Activated T-helper 2 cell treated with anti-CD3 and anti-CD28 coated beads, Interferon-gamma antibody, Interleukin-2, Interleukin-4, amounts not matched to agents 10 μg/mL and 5 μg/mL and 100 μg/mL, durations not matched to agents 14 hours and 24 hours and 36 hours (primary cell): ENCODE measurements at places on chromosomes 2 and 18. TPM values are rescaled to one million over a fixed set of nuclear protein-coding genes. Genes with fewer than 3 reads are reported as not detected.

DNA sequence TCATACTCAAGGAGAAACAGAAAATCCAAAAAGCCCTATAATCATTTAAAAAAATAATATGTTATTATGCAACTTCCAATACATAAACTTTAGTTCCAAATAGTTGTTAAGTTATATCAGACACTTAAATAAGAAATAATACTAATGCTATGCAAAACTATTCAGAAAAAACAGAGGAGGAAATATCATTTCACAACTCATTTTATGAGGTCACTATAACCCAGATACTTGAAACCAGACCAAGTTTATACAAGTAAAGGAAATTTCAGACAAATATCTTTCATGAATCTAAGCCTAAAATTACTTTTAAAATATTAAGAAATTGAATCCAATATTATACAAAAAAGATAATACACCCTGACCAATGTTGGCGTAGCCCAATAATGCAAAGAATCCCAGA lies 260.8 kb downstream of the CD226 start:
- H3K4me3 ChIP-seq: no peak overlapping the region
- no peak for DNase-seq
- H3K36me3 ChIP-seq: no peaks in the 10 kb centered on the region
- no peaks in the 10 kb centered on the region for H3K27me3 ChIP-seq

INO80D gene
- 21.9 and 26.0 TPM in 2 replicates for total RNA-seq

SCG2 gene
- total RNA-seq: 0.07 TPM in 1 of 2 replicates, not detected in the other

DNA sequence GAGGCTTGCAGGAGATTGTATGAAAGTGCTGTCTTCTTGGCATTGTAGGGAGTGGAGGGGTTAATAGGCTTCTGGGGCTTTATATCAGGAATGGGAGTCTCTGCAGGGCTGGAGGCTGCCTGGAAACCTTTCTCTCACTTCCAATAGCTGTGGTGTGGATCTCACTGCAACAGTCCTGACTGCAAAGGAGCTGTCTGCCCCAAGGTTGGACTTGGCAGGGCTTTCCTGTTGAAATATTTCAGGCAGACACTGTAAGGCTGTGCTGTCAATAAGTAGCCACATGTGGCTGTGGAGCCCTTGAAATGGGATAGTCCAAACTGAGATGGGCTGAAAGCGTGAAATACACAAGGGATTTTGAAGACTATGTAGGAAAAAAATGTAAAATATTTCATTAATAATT lies 399.1 kb upstream of the SPRED2 start:
- no peak overlapping the region for H3K4me3 ChIP-seq
- no peaks in the 10 kb centered on the region for H3K27me3 ChIP-seq
- H3K27ac ChIP-seq: no peak overlapping the region
- H3K36me3 ChIP-seq: no peaks in the 10 kb centered on the region
- no peaks in the 10 kb centered on the region for H3K4me1 ChIP-seq

WNT6 gene
- total RNA-seq: not detected in 2 replicates

TRIB2 gene
- total RNA-seq: 3.9 TPM in 2 replicates

DNA sequence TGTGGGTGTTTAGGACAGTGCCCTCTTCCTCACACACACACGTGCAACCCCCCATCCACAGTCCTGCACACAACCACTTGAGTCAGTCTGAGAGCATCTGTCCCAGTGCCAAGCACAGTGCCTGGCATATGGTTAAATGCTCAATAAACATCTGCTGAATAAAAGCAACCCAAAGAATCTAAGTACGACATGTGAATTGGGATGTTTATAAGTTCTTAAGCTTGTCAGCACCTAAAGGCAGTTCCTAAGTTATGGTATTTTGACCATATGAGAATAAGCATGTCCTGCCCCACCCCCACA lies 37.8 kb downstream of the CAPN13 start:
- H3K36me3 ChIP-seq: no peaks in the 10 kb centered on the region
- no peaks in the 10 kb centered on the region for H3K4me1 ChIP-seq
- H3K4me3 ChIP-seq: no peak overlapping the region
- peaks cover 7% of the 10 kb centered on the region for H3K27me3 ChIP-seq
- no peak for DNase-seq

- DNase-seq: no peak
- H3K36me3 ChIP-seq: peaks cover 38% of the 10 kb centered on the region
- H3K27me3 ChIP-seq: no peaks in the 10 kb centered on the region
Measured at GRCh38 chr2:24918326-24919036, 1.6 kb downstream of the ADCY3 start.

DNA sequence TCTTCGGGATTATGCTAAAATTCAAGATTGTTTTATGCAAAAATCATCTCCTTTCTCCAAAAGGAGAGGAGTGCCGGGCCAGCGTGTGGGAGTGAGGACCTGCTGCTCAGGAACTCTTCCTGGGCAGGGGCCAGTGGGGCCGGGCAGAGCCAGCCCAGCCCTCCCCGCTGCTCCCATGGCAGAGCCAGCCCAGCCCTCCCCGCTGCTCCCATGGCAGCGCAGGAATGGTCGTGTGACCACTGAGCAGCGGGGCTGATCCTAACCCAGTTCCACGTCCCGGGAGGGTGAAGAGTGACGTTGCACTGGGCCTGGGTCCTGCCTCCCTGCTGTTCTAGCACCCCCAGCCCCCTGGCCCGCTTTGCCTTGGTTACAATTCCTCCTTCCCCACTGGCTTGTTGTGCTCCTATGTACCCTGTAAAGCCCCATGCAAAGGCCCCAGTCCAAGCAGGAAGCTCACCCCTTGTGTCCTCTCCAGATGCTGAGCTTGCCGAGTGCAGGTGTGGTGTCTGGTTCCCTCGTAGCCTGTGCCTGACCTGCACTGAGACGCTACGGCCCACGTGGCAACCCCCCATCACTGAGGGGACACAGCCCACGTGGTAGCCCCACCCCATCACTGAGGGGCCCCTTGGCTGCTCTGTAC lies 11.4 kb upstream of the NEU4 start:
- no peaks in the 10 kb centered on the region for H3K4me1 ChIP-seq
- no peaks in the 10 kb centered on the region for H3K27me3 ChIP-seq
- DNase-seq: no peak
- H3K27ac ChIP-seq: no peak overlapping the region
- H3K36me3 ChIP-seq: no peaks in the 10 kb centered on the region
